Upper lobe of left lung (tissue), 6 donors: ENCODE measurements at places on chromosomes 7 and 10. TPM values are rescaled to one million over a fixed set of nuclear protein-coding genes. Genes with fewer than 3 reads are reported as not detected.

Gene GNGT1
- not detected for total RNA-seq

DNA sequence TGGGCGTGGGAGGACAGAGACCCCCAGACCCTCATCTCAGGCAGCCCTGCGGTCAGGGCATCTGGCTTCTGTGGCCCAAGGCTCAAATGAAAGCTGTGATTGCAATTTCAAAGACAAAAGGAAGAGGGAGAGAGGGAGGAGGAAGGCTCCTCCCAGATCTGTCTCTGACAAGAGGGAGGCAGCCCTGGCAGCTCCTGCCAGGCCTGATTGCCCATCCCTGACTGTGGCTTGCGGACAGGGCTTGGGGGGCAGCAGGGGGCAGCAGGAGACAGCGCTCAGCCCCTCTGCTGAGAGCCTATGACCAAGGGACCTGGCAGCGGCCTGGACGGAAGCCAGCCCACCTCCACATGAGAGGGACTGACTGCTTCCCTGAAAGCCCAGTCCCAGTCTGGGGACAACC lies 91.8 kb downstream of the PTPRN2 start:
- DNase-seq, result no peak

- DNase-seq, result no peak
Observed at GRCh38 chr7:108144931-108145330, 14.8 kb upstream of the LAMB4 start.

Gene CYP2E1
- 1.5 TPM for total RNA-seq

DNA sequence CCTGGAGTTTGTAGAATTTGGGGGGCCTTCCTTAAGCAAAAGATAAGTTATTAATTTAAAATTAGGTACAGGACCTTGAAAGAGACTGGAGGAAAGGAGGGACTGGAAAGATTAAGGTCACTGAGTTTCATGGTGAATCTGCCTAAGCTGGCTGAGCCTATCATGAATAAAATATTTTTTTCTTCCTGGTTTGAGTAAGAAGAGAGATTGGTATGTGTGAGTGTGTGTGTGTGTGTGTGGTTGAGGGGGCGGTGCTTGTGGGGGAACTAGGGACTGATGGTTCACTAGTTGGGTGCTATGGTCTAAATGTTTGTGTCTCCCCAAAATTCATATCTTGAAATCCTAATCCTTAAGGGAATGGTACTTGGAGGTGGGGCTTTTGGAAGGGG lies 142.5 kb upstream of the PRKCQ start:
- DNase-seq, result no peak

DNA sequence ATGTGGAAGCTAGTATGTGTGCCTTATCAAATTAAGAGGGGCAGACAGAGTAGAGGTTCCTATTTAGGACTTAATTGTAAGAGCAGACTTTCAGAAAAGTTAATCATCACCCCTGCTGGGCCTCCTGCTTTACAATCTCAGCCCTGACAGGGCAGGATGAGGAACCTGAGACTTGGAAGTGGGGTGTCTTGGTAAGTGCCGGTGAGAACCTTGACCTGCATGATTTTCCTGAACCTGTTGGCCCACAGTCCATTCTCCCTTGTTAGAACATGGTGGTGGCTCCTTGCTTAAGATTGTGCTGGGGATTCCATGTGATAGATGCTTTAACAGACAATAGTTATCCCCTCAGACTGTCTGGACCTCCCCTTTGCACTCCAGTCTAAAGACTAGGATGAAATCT lies 141.7 kb upstream of the TMEM72 start:
- no peak for DNase-seq

DNA sequence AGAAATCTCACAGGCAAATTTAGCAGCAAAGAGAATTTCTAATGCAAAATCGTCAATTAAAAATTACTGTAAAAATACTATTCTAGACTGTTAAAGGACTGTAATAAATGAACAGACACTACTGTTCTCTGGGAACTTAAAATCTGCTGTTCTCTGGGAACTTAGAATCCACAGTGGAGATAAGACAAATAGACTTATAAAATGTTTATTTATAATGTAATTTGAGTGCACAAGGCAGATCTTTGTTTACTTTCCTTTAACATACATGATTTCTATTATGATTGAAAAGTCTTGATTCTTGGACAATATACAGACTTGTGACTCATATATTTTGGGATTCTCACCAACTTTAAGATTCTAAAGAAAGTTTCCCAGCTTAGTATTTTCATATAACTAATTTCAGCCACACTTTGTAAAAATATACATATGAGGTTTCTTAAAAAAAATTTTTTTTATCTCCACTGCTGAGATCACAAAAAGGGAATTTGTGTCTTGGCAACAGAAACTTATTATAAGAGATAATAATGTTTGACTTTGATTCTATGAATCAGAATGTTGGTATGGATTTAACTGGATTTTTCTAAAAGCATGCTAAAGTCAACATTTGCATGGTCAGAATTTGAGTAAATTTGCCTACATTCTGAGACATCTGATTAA lies 166.3 kb upstream of the RHOBTB1 start:
- DNase-seq, result no peak

DNA sequence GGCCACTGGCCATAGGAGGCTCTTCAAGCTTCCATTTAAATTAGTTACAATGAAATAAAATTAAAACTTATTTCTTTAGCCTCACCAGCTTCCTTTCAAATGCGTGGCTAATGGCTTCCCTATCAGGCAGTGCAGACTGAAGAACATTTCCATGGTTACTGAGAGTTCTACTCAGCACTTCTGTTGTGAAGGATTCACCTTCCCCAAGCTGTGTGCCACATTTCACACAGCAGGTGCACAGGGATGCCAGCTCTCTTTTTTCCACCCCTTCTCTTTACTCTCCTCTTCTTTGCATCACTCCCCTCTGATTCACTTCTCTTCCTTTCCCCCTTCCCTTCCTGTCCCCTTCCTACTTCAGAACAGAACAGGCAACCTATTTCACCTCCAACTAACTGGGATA lies 833 bp downstream of the GDF2 start:
- DNase-seq, result no peak

Gene RARRES2
- 54.2 TPM for total RNA-seq

Gene CAMK1D
- 24.1 TPM for total RNA-seq

Gene TMEM176B
- total RNA-seq, result 11.5 TPM

- no peak for DNase-seq
Observed at GRCh38 chr10:69723653-69724052, 78.1 kb upstream of the COL13A1 start.

GRCh38 chr10:63712717-63713115 lies 191.5 kb downstream of the REEP3 start:
- no peak for DNase-seq

Gene COL17A1
- 2.0 TPM for total RNA-seq
